ENCODE measurements at places on chromosomes 11 and 22.

DNA sequence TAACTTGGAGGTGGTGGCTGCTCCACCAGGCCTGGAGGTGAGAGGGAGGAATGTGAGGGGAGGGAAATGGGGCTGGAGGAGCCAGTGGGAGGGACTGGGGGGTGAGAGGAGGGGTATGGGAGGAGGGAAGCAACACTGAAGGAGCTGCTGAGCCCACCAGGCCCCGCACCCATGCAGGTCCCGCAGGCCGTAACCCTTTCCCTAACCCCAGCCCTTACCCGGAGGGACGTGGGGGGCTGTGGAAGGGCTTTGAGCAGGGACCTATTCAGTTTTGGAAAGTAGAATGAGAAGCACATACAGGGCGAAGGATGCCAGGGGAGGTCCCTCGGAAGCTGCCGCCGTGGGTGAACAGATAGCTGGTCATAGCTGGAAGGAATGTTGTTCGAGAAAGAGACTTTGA is 33.9 kb upstream of the CRYBB3 start:
- DNase-seq: no peak

DNA sequence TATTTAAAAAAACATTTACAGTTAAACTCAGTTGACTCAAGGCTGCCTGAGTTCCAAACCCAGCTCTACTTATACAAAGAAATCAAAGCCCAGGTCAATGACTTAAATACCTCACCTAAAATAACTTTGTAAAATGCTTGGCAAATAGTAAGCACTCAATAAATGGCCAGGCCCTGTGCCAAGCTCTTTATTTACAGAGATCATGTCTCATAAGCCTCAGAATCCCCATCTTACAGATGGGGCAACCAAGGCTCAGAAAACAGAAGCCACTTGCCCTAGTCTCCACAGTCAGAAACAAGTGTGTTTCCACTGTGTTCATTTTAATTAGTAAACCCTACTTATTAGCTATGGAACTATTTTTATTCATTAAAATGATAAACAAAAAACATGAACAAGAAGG is 30.5 kb upstream of the TTC28 start:
- DNase-seq: no peak

DNA sequence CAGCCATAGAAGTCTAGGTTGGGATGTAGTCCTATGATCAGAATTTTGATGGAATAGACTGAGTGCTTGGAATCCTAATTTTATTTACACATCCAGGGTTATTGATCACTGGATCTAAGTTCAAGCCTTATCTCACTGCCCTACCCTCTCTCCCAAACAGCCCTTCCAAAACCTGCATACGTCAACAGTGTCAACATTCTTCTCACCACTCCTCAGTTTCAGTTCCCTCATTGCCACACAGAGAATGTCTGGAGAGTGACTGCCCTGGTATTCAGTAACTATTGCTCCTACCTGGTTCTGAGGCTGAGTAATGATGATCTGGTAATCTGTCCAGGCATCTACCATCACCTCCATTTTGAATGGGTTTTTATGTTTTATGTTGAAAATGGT is 60.0 kb downstream of the GLYATL1 start:
- DNase-seq: no peak

DNA sequence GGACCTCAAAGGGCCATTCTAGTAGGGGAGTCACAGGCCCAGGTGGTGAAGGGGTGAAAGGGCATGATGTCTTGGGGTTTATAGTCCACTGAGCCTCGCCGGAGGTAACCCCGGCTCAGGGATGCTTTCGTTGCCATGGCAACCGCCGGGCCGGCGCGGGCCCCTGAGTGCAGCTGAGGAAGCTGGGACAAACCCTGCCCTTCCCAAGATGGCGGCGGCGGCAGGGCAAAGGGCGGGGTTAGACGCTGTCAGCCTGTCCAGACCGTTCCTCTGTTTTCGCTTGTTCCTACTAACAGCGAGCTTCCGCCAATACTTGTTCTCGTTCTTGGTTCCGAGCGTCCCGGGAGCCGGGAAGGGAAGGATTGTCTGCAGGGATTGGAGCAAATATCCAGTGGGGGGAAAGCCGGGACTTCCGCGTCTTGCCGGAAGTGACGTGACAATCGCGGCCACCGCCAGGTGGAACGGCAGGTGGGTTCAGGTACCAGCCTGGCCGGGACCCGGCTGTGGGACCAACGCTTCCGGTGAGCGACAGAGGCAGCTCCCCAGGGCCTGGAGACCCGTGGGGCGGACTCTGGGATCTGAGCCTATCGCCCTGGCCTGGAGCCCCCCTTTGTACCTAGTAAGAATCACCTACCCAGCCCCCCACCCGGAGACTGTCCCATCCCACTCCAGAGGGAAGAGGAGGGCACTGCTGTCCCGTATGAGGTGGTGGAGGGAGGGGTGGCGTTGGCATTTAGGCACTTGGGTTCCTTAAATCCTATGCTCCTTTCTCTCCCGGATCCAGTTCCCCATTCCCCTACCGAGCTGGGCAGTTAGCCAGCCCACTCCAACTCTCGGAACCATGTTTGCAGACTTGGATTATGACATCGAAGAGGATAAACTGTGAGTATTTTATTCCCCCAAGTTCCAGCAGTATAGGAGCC is at the start of gene PICK1:
Gene PICK1 (plus strand): TSS at position 436 of the 923 bp plus-strand sequence. CDS start 406 bp downstream, at position 842.
- DNase-seq: peak; percentile 92

- DNase-seq: no peak
Measured at GRCh38 chr11:116164843-116165242, 607.9 kb downstream of the BUD13 start.

DNA sequence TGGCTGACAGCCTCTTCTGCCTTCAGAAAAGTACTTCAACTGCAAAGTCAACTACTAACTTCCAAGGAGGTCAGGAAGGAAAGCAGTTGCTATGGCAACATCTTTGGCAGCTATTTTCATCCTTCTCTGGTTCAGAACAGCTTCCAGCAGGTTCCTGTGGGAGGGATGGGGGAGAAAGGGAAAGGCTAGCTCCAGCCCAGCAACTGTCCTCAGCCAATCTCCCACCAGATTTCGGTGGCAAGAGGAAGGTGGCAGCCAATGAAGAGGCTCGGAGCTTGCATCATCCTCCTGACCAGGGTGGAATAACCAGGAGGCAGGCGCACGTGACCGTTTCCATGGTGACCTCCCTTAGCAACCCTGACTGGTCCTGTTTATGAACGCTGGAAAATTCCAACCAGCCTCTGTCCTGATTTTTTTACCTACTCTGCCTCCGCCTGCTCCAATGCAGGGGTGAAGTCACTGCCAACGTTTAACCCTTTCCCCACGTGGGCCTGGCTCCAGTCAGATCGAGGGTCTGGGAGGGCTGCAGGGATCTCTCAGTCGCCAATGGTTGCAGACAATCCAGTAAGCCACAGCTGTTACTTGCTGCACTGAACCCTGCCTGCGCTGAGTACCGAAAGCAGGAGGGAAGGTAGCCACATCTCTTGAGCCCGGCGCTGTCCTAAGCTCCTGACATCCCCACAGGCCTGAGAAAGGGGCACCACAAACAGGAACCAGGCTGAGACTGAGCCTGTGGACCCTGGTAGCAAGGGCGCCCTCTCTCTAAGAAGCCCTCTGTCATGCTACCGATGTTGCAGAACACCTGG is 11.2 kb upstream of the MALAT1 start:
- DNase-seq: peak; percentile 99

- no peak for DNase-seq
Measured at GRCh38 chr22:21916309-21916918, 36.2 kb downstream of the PPM1F start.

- DNase-seq: no peak
Measured at GRCh38 chr22:26443901-26444690, 15.0 kb downstream of the ASPHD2 start.

DNA sequence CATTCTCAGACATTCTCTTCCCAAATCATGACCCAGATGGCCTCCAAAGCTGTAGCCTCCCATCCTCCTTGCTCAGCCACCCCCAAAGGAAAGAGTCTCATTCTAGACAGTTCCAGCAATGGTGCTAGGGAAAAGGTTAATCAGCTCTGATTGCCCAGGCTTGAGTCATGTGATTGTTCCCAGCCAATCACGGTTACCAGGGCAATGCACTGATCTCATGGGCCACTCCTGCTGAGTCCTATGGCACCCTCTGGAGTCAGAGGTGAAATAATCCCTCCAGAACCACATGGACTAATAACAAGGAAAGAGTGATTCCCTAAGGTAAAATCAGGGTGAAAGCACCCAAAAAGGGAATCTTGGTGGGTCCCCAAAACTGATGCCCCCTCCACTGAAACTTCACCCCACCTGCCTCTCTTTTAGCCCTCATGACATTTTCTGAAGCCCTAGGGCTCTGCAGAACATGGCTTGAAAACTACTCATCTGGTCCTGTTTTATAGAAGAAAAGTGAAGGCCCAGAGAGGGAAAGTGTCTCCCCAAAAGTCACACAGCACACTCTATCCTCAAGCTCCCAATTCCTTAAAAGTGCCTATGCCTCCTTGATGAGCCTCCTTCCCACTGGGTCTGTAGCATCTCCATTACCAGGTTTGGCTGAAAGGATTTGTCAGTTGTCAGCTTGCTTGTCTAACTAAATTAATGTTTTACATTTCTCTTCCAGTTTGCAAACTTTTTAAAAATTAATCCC is 203.7 kb downstream of the MN1 start:
- DNase-seq: no peak

- no peak for DNase-seq
Measured at GRCh38 chr11:75474878-75475766, 42.1 kb upstream of the KLHL35 start.

- no peak for DNase-seq
Measured at GRCh38 chr11:9590717-9591116, 17.2 kb downstream of the WEE1 start.

DNA sequence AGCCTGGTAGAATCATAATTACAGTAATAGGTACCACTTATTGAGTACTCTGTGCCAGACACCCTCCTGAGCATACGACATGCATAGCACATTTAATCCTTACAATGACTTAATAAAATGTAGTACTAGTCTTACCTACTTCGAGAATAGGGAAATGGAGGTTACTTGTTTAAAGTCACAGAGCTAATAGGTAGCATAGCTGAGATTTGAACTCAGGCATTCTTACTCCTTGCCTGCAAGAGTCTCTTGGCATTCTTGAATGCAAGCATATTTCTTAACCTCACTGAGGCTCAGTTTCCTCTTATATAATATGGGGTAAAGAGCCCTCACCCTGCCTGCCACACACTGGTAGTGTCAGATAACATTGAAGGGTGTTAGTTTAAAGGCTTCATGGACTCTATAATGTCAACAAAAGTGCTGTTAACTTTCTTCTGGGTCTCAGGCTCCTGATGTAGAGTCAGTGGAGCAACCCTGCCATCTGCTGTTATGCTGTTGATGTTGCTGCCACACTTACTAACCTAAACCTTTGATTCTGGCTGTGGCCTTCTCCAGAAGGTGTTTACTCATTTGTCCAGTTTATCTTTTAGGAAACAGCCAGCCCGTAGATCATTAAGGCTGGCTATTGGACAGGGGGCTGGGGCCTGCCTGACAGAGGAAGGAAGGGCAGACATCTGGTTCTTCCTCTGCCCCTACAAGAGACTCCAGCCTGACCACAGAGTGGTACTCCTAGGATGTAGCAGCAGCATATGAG is 18.9 kb downstream of the LIMK2 start:
- no peak for DNase-seq

DNA sequence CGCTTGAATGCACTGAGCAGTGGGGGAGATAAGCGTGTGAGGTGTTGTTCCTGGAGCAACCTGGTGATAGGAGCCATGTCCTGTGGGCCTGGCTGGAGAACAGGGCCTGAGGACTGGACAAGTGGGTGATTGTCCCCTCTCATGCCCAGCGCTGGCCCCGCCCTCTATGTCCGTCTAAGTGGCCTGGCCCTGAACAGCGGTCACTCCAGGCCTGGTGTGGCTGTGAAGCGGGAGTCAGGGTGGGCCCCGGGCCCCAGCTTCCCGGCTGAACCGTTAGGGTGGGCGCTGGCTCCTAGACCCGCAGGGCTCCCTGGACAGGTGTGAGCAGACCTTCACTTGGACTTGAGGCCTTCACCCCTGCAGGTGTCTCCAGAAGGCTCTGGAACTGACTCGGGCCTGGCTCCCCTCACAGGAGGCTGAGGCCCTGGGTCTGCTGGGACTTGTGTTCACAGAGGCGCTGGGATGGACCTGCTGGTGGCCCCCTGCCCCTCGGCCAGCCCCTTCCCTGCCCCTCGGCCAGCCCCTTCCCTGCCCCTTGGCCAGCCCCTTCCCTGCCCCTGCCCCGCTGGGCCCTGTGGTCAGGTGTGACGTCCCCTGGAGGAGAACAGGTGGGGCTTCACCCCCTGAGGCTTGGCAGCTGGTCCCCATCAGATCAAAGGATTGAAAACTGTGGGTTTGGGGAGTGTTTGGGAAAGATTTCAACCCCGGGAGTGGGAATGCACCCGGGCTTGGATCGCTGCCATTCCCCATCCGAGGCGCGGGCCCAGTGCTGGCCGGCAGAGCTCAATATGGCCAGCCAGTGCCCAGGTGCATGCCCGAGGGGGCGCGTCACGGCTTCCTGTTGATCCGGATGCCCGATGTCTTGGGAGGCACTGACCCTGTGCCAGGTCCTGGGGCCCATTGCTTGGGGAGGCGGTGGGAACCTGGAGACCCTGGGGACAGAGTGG is 3.2 kb upstream of the MUC6 start:
- DNase-seq: no peak

GRCh38 chr22:37546437-37547250 is 13.6 kb upstream of the CDC42EP1 start:
- no peak for DNase-seq

GRCh38 chr11:15941206-15941770 is 415.1 kb downstream of the SOX6 start:
- no peak for DNase-seq

GRCh38 chr11:10678101-10678500 is 15.5 kb downstream of the IRAG1 start:
- DNase-seq: no peak

- no peak for DNase-seq
Measured at GRCh38 chr11:78231962-78232501, 43.3 kb downstream of the USP35 start.

DNA sequence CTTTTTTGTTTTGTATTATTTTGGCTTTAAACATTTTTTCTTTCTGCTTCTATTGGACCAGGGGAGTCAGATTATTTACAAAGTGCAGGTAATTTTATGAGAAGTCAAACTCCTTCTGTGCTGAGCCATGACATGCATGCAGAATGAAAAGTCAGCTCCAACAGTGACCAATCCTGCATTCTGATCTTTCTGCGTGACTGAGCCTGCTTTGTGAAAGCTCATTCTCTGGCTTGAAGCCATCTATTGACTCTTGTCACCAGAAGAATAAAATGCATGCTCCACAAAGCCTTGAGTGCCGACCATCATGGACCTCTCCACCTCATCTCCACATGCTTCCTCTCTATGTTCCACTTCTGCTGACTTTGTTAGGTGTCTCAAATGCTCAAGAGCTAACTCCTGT is 50.2 kb downstream of the MIAT start:
- DNase-seq: no peak

GRCh38 chr11:122045181-122045586 is 70.8 kb downstream of the BLID start:
- no peak for DNase-seq

- DNase-seq: no peak
Measured at GRCh38 chr22:49025791-49026493, 801.7 kb downstream of the BRD1 start.

GRCh38 chr11:29268733-29269132 is 748.1 kb downstream of the KCNA4 start:
- DNase-seq: no peak

GRCh38 chr11:13183094-13183825 is 94.3 kb upstream of the BMAL1 start:
- no peak for DNase-seq

GRCh38 chr11:80320765-80321164 is 879.9 kb upstream of the TENM4 start:
- DNase-seq: no peak
